ENCODE measurements at places on chromosomes 5 and 9. TPM values are rescaled to one million over a fixed set of nuclear protein-coding genes. Genes with fewer than 3 reads are reported as not detected.

The PLK2 gene
- total RNA-seq, result 33.3 TPM

The SHOC1 gene
- total RNA-seq, result not detected

The TAF11L10 gene
- total RNA-seq, result not detected

The LCN1 gene
- not detected for total RNA-seq
